ENCODE measurements at places on chromosomes 7 and 10.

- no peak for DNase-seq
Observed at GRCh38 chr10:101974091-101974971, 81.6 kb downstream of the ARMH3 start.

GRCh38 chr10:16944402-16944801, 127.2 kb upstream of the RSU1 start:
- DNase-seq, result no peak

DNA sequence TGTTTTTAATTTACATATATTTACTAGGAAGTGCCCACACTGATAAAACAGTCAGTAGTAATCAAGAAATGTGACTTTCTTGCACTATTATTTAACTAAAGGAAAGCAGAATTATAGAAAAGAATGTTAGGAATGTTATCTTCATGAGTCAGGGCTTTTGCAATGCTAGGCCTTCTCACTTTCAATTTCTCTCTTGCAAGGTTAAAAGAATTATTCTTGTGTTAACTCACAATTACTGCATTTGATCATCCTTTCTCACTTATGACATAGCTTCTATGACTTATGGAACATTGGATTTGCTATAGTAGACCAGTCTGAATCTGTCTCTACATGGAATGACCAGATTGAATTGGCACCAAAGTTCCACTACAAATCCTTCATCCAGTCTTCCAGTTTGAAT, 192.4 kb downstream of the SDK1 start:
- DNase-seq, result no peak

GRCh38 chr7:102291056-102291915, 4.6 kb downstream of the SH2B2 start:
- no peak for DNase-seq

GRCh38 chr10:17951868-17952371, at the start of gene SLC39A12:
SLC39A12 (plus strand) TSS chr10:17951918; CDS start chr10:17953277, 1,359 bp downstream.
- no peak for DNase-seq

Measured in stimulated activated CD4-positive, alpha-beta T cell treated with anti-CD3 and anti-CD28 coated beads, TNF-alpha, amount 100 ng/mL, for 1 hour (primary cell).